BJ (cell line): ENCODE measurements at places on chromosomes 5 and 9.

DNA sequence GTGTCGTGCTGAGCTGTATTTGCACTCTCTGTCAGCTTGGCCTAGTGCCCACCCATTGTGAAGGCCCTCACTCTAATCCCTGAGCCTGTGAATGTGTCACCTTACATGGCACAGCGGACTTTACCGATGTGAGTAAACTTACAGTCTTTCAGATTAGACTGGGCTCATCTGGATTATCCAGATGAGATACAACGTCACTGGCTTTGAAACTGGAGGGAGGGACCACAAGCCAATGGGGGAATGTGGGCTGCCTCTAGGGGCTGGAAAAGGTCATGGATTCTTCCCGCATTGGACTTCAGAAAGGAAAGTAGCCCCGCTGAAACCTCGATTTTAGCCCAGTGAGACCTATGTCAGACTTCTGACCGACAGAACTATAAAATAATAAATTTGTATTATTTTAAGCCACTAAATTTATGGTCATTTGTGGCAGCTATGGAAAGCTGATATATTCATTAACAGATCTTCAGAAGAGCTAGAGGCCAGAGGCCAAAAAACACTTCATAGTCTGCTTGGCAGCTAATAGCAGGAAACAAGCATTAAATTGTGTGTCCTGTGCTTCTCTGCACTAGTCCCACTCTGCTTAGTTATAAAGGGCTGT lies 139.0 kb upstream of the GAS1 start:
- no peak for DNase-seq

DNA sequence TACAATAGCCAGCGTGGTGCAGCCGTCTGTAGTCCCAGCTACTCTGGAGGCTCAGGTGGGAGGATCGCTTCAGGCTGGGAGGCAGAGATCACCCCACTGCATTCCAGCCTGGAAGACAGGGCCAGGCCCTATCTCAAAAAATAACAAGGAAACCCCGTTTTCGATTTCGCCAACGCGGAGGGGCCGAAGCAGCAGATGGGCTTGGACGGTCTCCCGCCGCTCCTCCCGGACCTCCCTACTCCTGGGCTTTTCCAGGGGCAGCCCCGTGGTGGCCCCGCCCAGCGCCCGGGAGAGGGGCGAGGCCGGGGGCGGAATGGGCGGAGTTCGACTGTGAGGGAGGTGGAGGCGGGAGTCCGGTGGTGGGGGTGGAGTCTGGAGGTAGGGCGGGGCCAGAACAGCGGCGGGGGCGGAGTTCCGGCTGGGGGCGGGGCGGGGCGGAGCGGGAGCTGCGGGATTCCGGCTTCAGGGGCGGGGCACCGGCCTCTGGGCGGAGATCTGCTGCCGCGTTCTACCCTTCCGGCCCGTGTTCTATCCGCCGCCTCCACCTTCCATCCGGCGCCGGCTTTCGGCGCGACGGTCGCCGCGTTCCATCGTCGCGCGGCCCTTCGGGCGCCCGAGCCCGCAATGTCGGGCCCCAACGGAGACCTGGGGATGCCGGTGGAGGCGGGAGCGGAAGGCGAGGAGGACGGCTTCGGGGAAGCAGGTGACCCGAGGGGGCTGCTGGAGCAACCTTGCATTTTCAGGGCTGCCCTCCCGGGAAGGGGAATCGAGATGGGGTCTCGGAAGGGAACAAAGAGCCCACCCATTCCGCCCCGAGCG lies at the start of gene BBLN:
BBLN (plus strand) TSS at position 482 of the 819 bp plus-strand sequence; CDS start at position 625, 143 bp downstream.
- peak; percentile 25 for DNase-seq

DNA sequence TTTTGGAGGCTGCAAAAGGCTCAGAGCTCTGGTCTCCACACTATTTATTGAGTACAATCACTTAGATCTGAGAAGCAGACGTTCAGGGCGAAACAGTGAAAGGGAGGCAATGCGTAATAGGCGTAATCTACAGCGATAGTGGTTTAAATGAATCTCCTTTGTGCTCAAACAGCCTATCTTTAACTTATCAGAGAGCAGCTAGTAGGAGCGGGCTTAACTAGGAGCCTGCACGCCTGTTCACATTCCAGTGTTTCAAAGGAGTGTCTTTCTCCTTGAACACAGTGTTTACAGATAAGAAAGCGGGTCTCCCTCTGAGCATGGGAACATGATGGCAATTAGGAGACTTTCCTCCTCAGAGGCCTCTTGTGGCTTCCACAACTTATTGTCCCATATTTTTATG lies 49.4 kb downstream of the AP3B1 start:
- DNase-seq: no peak

DNA sequence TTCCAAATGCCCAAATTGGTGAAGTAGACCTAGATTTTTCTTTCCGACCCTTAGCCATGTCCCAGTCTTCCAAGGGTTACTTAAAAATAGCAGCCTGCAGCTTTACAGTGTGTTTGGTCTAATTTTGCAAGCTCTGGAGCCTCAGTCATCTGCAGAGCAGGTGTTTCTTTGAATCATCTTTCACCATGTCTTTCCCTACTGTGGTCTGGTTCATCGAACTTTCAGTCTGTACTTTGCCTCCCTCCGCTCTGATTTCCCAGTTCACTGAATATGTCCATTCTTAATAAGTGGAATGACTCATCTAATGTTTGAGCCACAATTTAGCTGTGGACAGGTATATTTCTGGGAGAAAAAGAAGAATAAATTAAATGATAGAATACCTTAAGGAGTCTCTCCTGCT lies 1060.7 kb downstream of the EFNA5 start:
- no peak for DNase-seq

- no peak for DNase-seq
Measured at GRCh38 chr5:11319836-11320580, 559.0 kb upstream of the DAP start.

GRCh38 chr5:2006971-2007291 lies 124.2 kb upstream of the IRX4 start:
- no peak for DNase-seq

GRCh38 chr9:12696931-12697622 lies 3.9 kb downstream of the TYRP1 start:
- DNase-seq: no peak

GRCh38 chr5:122885891-122886290 lies 40.5 kb downstream of the SNX24 start:
- no peak for DNase-seq

GRCh38 chr9:109229682-109230081 lies 62.6 kb upstream of the FRRS1L start:
- no peak for DNase-seq

GRCh38 chr9:38339087-38339486 lies 53.4 kb upstream of the ALDH1B1 start:
- no peak for DNase-seq

GRCh38 chr5:155727512-155728145 lies 599.3 kb upstream of the SGCD start:
- no peak for DNase-seq

DNA sequence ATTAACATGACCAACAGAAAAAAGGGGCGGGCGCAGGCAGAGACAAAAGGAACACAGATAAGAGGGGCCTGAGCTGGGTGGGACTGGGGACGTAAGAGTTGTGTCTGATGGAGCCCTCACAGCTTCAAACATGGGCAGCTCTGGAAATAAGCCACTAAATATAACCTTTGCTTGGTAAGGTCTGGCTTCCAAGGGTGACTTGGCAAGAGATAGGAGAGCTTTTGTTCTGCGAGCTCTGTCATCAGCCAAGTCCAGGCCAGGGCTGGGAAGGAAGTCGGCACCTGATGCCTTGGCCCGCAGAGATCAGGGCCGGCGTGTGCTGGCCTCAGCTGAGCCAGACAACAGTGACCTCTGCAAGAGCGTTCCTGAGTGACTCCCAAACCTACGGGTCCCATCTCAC lies 11.8 kb downstream of the TRUB2 start:
- DNase-seq: no peak

DNA sequence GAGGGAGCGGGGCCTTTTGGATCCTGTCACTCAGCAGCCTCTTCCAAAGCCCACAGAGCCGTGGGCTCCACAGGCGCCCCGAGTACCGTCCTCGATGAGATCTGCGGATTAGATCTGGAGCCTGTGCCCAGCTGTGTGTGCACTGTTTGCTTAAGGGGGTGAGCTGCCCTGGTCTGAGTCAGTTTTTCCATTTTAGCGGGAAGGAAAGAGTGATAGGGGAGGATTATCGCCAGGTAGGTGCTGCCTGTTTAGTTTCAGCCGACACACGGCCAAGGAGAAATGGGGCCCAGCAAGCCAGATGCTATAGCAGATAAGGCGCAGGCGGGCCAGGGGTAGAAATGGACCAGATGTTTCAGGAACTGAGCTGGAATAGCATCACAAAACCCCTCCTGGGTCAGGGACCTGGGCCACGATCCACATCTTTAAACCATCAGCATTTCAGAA lies 18.1 kb downstream of the COL5A1 start:
- DNase-seq: no peak

DNA sequence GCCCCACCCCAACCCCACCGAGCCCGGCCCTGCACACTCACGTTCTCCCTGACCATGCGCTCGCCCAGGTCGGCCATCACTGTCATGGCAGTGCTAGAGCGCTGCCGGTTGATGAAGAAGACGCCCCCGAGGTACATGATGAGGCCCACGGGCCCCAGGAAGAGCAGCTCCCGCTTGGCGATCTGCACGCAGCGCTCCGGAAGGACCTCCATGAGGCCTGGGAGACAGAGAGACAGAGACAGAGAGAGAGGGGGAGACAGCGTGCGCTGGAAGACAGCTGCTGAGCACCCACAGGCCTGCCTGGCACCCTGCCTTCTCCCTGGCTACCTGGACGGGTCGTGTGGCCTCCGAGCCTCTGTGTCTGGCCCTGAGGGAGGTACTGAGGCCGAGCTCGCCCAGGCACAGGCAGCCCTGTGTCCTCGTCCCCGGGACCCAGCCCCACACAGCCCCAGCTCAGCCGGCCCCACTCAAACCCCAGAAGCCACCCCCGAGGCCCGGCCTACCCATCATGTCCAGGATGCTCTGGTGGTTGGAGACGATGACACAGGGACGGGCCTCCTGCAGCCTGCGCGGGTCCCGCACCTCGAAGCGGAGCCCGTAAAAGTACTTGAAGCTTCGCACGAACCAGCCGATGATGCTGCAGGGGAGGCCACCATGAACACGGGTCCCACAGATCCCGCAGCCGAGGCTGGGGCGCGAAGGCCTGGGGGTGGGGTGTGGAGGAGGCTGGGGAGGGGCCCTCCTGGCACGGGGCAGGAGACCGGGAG lies 10.2 kb downstream of the AGPAT2 start:
- DNase-seq: no peak

GRCh38 chr9:74412236-74412979 lies 84.7 kb upstream of the RORB start:
- DNase-seq: no peak

GRCh38 chr5:5344606-5345005 lies 77.9 kb upstream of the ICE1 start:
- DNase-seq: no peak

GRCh38 chr5:123350742-123351141 lies 72.5 kb downstream of the CEP120 start:
- no peak for DNase-seq

DNA sequence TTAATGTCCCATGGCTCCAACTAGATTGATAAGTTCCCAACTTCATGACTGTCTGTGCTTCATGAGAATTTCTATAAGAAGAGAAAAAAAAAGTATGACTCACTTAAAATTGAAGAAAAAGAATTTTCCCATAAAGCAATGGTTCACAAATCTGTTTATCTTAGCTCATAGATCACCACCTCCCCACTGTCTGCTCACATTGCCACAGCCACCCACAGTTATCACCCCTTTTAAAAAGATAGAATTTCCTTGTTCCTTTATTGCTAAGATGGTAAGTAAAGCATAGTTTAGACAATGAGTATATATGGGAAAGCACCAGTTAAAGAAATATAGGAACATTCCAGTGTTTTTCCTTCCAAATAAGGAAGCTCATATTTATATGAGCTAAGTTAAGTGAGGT lies 67.1 kb downstream of the ALDH7A1 start:
- DNase-seq: no peak

- DNase-seq: no peak
Measured at GRCh38 chr5:134171972-134172371, 4.8 kb downstream of the SKP1 start.

- no peak for DNase-seq
Measured at GRCh38 chr5:117624201-117624600, 1049.6 kb upstream of the SEMA6A start.
